ENCODE measurements at places on chromosomes 2 and 18. TPM values are rescaled to one million over a fixed set of nuclear protein-coding genes. Genes with fewer than 3 reads are reported as not detected.

GRCh38 chr2:54499661-54500060, 43.5 kb downstream of the SPTBN1 start:
- no peak for DNase-seq

The CRIM1 gene
- 45.6 TPM for total RNA-seq

DNA sequence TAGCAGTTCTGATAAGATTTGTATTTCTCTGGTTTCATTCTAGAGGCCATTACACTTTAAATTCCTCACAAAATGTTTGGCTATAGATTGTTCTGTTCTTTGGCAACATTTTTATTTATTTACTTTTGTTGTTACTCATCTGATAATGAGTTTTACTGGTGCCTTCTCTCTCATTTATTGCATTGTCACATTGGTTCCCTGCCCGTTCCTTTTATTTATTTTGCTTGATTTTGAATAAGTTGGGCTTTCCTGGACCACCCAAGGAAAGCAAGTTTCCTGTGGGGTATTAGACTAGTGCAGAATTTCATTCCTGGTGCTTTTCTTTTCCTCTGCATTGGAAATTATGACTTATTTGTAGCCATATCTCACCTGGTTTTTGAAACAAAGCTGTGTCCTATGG, 232.0 kb downstream of the SOCS6 start:
- no peak for DNase-seq

- DNase-seq: no peak
These were observed 369.6 kb downstream of the PID1 start for GRCh38 chr2:228901531-228901930.

DNA sequence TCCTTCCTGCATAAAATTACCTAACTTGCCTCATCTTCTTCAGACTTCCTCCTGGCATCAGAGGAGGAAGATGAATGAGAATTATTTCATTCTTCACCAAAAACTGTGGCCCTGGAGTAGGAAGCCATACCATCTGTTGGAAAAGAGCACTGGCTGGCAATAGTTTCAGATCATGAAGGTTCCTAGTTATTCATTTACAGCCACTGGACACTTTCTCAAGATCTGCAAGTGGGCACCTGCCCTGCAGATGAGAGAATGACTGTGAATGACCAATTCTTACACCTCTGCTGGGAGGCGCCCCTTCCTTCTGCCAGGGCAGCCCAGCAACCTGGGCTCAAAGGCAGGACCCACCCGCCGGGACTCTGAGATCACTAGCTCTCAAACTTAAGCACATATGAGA, 13.0 kb downstream of the DIPK1C start:
- DNase-seq: no peak
